ENCODE measurements at places on chromosomes 6 and 20.

DNA sequence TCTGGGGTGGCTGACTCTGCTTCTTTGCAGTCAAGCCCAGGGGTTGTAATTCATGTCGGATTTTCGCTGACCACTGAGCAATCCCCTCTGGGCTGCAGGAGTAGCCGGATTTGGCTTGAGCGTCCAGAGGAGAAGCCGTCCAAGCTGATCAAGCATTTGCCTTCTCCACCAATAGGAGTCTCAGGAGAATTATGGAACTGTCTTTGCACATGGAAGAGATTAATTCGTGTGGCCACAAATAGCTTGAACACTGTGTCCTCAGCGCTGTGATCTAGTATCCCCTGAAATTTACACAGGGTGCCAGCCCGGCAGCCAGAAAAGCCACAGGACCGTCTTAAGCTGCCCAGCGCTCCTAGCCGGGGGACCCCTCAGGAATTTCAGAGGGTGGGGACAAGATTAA lies 37.1 kb downstream of the EYA2 start:
- DNase-seq = peak; percentile 81

GRCh38 chr6:68559716-68560115 lies 75.4 kb upstream of the ADGRB3 start:
- no peak for DNase-seq

DNA sequence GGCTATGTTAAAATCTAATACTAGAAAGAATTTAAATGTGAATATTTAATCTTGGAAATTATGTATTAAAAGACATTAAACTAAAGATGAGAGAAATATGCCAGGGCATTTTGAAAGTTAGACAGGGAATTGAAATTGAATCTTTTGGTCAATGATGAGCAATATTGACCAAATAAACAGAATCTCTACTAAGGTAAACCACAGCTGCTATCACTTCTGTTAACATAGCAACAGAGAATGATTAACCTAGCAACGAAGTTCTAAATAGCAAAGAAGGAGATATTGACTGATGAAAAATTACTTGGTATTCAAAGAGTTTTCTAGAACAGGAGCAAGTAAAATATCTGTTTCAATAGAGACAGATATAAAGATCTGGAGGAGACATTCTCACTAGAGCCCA lies 45.2 kb upstream of the RSPO3 start:
- no peak for DNase-seq

DNA sequence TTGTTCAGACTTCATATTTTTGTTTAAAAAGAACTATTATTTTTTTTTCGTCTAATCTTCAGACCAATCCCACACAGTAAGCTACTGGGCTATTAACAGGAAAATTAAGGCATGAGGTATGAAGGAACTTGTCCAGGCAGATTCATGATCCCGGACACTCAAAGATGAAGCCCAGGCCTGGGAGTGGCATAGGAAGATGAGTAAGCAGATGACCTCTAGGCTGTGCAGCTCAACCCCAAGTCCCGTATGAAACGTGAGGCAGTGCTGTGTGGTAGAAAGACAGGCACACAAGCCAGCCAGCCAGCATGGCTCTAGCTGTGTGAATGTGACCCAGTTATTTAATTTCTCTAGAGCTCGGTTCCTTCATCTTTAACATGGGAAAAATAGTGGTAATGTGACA lies 231.9 kb downstream of the CLIC5 start:
- no peak for DNase-seq

- no peak for DNase-seq
These were observed 45.2 kb upstream of the GFRAL start for GRCh38 chr6:55282115-55282514.

- no peak for DNase-seq
These were observed 29.8 kb downstream of the FAM83B start for GRCh38 chr6:54876365-54876764.

DNA sequence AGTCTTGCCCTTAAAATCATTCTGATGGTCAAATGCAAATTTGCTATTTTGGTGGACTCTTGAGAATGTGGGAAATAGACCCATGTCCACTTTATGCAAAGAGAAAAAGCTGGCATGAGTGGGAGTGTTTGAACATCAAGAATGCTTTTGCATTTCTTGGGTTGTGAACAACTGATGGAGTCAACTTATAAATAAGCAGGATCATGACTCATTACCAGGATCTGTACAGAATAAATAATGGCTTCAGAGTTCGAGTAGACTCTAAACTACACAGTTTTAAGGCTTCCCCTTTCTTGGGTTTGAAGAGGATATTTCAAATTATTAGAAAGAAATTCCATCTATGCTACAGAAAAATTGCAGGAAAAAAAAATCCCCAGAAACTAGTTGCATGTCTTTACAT lies 195.5 kb downstream of the EYA4 start:
- DNase-seq = no peak

DNA sequence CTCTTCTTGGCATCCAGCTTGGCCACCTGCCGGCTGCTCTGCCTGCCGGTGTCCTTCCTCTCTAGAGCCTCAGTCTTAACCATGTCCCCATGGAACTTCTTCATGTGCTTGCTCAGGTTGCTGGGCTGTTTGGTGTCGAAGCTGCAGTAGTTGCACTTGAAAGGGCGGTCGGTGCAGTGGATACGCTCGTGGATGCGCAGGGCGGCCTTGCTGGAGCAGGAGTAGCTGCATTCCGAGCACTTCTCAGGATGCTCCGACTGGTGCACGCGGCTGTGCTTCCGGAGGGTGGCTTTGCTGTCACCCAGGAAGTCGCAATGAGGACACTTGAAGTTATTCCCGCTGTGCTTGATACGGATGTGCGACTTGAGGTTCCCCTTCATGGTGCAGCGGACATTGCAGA lies 38.7 kb downstream of the ZFP64 start:
- DNase-seq = no peak

DNA sequence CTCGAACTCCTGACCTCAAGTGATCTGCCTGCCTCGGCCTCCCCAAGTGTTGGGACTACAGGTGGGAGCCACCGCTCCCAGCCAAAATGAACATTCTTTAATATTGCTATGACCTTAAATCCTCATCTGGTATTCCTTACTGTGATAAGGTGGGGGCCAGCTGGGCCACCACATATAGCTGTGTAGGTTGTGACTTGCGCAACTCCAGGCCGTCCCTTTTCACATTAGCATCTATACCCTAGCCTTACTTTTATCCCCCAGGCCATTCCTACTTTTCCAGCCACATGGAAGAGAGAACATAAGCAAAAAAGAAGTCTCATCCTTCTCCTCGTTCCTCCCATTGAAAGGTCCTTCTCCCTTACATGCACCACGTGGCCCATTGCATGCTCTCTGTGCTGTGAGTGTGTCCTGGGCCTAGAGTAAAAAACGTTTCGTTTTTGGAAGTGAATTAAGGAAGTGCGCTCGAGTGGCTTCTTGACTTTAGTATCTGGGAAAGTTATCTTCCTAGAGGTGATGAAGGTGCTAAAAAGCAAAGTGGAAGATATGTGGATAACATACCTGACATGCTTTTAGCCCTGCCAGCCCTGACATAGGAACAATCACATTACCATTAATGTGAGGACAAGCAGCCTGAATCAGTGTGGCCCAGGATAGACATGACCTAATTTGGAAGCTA lies 56.8 kb upstream of the KIF13A start:
- DNase-seq = no peak

- no peak for DNase-seq
These were observed 23.0 kb upstream of the IL17A start for GRCh38 chr6:52162940-52163908.

- peak; percentile 13 for DNase-seq
These were observed 1.8 kb upstream of the HLA-DQB1 start for GRCh38 chr6:32668226-32668747.

- no peak for DNase-seq
These were observed 70.8 kb downstream of the PYGB start for GRCh38 chr20:25318471-25319240.

DNA sequence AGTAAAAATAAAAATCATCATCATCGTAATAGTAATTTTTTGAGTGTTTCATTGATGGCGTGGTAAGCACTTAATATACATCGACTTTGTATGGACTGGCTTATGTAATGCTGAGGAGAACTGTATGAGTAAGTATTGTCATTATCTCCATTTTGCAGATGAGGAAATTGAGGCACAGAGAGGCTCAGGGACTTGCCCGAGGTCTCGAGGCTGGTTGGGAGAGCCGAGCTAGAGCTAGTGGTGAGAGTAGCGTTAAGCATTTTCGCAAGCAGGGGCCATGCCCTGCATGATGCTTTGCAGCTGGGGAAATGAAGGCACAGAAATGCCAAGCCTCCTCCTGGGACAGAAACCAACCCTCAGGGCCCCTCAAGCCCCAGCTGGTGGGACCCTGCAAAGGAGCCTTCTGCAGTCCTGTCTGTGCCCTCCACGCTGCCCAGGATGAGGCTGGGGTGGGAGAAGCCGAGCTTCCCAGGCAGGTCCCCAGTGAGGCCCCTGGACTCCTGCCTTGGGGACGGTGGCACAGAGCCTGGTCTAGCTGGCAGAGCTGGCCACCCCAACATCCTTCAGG lies 31.1 kb upstream of the STX16 start:
- DNase-seq = no peak

DNA sequence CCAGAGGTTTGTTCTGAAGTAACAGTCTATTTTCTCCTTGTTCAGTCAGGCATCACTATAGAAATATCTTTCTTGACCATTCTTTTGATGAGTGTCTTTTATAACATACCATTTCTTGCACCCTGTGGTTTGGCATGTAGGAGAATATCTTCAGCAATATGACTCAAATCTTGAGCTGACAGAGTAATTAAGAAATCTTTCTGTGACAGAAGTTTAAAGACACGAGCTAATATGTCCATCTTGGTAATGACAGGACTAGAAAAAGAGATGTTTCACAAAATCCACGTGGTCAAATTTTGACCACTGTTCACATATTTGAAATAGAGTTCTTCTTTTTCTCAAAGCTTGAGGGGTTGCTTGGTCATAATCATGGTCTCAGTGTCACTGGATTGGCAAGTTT lies 149.9 kb downstream of the MYB start:
- no peak for DNase-seq

GRCh38 chr6:96153775-96154174 lies 138.0 kb downstream of the FUT9 start:
- DNase-seq = no peak

- DNase-seq = no peak
These were observed 9.2 kb upstream of the DSP start for GRCh38 chr6:7532232-7532631.

- DNase-seq = no peak
These were observed 91.5 kb upstream of the BHLHE23 start for GRCh38 chr20:63098195-63098810.

DNA sequence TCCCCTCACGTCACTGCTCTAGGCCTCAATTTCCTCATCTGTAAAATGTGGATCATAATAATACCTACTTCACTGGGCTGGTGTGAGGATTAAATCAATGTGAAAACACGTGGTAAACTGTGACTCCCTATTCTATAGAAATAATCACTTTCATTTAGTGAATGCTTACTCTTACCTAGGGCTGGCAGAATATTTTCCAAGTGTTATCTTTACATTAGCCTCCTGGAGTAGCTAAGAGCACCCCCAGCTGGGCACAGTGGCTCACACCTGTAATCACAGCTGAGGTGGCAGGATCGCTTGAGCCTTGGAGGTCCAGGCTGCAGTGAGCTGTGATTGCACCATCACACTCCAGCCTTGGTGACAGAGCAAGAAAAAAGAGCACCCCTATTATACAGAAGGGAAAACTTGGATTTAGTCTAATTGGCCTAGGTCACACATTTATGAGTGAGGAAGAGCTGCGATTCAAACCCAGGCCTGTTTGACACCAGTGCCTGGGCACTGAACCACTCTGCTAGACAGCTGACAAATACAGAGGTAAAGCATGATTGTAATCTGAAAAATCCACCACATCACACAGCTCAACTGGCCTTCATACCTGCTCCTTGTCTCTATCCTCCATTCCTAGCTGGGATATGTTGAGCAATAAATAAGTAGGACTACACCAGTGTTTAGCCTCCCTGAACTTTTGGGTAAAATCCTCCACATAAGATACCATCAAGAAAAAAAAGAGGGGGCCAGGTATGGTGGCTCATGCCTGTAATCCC lies 1.4 kb upstream of the SNTA1 start:
- peak; percentile 31 for DNase-seq

DNA sequence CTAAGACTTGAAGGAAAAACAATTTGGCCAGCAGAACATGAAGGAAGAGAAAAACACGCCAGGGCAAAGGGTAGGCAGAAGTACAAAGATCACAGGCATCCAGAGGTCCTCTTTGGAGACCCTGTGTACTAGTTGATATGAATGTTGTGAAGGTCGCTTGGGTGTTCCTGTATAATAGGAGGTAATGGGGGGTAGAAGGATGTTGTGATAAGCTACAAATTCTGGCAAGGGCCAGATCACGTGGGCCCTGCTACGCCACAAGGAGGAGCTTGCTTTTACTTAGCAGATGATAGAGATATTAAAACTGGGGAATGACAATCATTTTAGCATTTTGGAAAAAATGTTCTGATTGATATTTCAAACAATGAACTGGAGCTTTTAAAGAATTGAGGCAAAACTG lies 878 bp upstream of the HLA-DMA start:
- no peak for DNase-seq

DNA sequence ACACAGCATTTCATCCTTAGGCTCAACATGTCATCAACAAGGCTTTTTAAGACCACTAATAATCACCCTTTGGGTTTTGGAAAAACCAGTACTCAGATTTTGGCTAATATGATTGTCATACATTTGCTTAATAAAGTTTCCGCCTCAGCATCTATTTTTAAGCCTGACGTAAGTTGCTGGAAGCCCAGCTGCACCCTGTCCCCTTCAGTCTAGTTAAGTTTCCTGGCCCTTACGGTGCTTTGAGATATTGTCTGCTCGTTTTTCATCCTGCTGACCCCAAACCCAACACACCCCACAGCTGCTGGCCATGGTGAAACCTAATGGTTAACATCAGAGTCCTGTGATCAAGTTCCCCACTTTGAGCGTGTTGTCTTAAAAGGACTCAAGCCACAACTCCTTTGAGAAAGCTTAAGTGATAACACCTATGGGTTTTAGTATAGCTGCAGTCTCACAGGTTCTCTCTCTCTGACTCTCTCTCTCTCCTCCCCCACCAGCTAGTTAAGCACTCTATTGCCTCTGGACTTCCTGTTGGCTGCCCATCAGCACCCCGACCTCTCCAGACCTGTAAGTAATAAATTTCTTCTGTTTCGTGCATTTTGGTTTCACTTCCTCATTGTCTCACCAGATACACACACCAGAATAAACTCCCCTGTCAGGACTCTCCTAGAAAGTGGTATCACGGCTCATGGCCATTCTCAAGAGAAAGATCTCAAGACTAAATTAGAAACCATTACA lies 802.0 kb downstream of the C6orf118 start:
- no peak for DNase-seq

DNA sequence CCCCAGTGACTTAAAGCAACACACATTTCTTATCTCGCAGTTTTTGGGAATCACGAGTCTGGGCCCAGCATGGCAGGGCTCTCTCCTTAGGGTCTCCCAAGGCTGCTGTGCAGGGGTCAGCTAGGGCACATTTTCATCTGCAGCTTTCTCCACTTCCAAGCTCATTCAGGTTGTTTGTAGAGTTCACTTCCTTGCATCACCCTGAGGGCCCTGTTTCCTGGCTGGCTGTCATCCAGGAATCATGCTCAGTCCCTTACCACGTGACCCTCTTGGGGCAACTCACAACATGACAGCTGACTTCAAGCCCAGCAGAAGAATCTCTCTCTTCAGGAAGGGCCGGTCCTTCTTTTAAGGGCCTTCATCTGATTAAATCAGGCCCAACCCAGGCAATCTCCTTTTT lies 21.3 kb downstream of the SNAP25 start:
- DNase-seq = no peak

- no peak for DNase-seq
These were observed 85.6 kb upstream of the BEND6 start for GRCh38 chr6:56869346-56869745.

GRCh38 chr6:25137916-25138232 lies 141.3 kb upstream of the CARMIL1 start:
- no peak for DNase-seq
